ENCODE measurements at places on chromosomes 5 and 9.

- DNase-seq, result no peak
These were observed 72.1 kb upstream of the CHD1 start for GRCh38 chr5:99000876-99001275.

DNA sequence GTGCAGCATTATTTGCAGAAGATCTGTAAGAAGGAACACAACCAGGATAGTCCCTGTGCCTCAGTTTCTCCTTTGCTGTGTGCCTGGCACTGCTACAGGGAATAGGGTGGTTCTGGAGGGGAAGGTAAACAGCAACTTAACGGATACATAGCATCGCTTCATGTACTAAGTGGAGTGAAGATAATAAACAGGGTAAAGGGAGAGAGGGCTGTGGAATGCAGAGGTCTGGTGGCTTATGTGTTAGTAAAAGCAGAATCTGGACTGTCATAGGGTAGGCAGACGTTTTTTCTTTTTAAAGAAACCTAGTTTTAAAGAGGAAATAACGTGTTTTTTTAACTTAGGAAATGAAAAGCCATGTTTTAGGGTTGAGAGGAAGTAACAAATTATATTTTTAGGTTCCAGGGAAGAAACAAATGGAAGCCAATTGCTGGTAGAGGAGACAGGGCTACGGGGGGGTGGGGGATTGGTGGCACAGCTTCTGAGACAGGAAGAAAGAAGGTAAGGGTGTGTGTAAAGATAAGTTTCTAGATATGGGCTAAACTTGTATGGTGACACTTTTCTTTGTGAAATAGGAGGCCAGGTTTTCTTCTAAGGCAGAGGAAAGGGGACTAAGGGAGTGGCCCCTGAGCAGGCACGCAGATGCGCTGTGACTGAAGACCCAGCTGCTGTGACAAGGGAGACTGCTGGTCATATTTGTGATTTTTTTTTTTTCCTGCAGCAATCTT lies 1.3 kb downstream of the GNG10 start:
- peak; percentile 12 for DNase-seq

DNA sequence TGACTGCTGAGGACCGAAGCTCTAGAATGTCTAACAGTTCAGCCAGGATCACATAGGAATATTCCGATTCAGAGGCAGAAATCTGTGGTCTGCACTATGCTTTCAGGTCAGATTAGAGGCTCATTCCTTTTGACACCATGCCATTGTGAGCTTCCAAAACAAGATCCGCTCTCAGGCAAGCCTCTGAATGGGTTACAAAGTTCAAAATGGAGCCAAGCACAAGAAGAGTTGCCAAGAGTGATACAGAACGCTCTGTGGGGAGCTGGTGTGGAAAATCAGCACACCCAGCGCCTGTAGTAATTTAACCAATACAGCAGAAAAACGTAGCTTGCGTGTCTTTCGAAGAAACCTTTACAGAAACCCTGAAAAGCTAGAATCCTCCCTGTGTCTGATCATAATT lies 33.3 kb upstream of the FAT2 start:
- no peak for DNase-seq

GRCh38 chr9:91405343-91406077 lies 18.1 kb downstream of the NFIL3 start:
- DNase-seq, result no peak

- no peak for DNase-seq
These were observed 251.9 kb downstream of the BNC2 start for GRCh38 chr9:16618524-16618923.
